Activated CD4-positive, alpha-beta memory T cell treated with anti-CD3 and anti-CD28 coated beads, Interleukin-2, amount 10 ng/mL, durations not matched to agents 7 days and 5 days (primary cell): ENCODE measurements at places on chromosomes 3 and 15.
A peak's percentile ranks its signal among the peaks of the same experiment; 100 is the strongest.

DNA sequence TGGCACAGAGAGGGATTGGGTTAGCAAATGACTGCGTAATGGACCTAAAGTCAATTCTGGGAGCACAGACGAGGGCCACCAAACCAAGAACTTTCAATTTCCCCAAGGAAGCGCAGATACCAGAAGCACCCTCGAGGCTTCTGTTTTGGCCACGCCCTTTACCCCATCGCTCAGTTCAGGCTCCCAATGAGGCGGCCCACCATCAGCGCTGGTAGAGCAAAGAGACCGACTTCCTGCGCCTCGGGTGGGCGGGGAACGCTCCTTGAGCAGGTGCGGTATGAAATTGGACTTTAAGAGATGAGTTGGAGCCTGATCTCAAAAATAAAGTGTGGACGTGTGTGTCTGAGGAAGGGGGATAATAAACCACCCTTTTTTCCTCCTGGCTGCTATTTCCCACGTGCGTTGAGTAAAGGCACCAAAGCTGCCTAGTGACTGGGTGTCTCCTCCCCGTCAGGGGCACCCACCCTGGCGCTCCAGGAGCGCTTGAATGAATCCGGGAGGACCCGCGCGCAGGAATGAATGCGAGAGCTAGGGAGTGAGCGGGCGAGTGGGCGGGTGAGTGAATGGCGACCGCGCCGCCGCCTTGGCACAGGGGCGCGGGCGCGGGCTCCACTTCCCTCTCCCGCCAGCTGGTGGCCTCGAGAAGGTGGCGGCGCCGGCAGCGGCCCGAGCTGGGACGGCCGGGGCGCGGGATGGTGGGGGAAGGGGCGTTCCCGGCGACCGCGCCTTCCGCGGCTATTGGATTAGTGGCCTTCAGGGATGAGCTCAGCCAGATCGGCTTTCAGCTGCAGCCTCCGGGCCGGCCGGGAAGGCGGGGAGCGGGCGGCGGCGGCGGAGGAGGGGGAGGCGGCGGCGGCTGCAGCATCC is at the start of gene SPSB4:
SPSB4 (plus strand) TSS at position 772 of the 867 bp plus-strand sequence. CDS start 14,758 bp downstream, outside the sequence.
- H3K4me1 ChIP-seq = peaks cover 14% of the 10 kb centered on the region
- H3K27me3 ChIP-seq = peaks cover 73% of the 10 kb centered on the region
- H3K36me3 ChIP-seq = no peaks in the 10 kb centered on the region
- H3K27ac ChIP-seq = no peak within 1 kb of the TSS
- H3K4me3 ChIP-seq = peak within 1 kb of the TSS; percentile 52
- DNase-seq = no peak

DNA sequence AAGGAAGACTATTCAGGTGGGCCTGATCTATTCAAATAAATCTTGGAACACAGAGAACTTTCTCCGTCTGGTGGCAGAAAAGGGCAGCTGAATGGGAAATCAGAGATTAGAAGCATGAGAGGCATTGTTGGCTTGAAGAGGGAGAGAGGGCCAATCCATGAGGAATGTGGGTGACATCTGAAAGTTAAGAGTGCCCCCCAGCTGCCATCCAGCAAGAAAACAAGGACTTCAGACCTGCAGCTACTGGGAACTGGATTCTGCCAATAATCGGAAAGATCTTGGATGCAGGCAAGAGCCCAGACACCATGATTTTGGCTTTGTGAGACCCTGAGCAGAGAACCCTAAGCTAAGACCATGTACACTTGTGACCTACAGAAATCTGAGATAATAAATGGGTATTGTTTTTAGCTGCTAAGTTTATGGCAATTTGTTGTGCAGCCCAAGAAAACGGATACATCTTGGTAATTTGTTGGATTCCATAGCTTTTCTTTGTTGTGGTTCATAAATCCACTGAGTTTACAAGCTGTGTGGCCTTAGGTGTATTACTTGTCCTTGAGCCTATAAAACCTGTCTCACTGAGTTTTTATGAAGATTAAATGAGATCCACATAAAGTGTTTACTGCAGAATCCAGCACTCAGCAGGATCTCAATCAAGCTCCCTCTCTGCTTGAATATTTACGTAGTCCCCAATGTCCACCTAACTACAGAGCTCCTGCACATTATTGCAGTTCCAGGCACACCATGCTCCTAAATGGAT is 82.1 kb upstream of the PRTG start:
- no peaks in the 10 kb centered on the region for H3K36me3 ChIP-seq
- H3K4me1 ChIP-seq = peaks cover 23% of the 10 kb centered on the region
- no peak overlapping the region for H3K27ac ChIP-seq

DNA sequence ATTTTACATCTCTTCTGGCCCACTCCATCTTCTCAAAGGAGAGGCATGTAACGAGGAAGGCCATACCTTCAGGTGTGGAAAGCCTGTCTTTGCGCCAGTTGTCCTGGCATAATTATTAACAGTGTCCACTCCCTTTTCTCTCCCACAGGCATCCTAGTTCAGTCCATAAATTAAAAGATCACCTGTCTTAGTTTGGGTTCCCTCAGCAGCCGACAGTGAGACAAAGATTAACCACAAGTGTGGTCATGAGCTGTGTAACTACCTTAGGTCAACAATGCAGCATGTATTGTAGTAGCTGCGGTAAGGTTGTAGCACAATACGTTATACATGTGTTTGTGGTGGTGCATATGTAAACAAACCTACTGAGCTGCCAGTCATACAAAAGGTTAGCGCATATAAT is 103.3 kb upstream of the GALNT15 start:
- no peak overlapping the region for H3K27ac ChIP-seq
- H3K4me3 ChIP-seq = no peak overlapping the region
- H3K4me1 ChIP-seq = no peaks in the 10 kb centered on the region
- peaks cover 3% of the 10 kb centered on the region for H3K27me3 ChIP-seq

DNA sequence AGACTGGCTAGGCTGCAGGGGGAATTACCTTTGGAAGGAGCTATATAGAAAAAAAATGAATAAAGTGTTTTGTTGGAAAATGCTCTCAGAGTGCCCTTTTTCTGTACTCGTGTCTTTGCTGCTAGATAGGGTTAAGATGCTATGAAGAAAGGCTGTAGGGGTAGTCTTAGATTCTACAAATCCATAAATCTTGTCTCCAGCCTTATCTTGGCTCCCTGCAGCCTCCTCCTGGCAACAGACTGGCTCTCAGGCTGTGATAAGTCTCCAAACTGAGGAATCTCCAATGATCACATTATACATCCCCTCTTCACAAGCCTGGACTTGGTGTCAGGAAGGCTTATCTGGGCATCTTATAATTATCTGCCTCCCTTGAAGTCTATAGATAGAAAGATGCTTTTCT is 9.3 kb downstream of the LPCAT4 start:
- H3K27ac ChIP-seq = no peak overlapping the region
- H3K4me3 ChIP-seq = no peak overlapping the region
- DNase-seq = no peak
- peaks cover 6% of the 10 kb centered on the region for H3K4me1 ChIP-seq
- H3K27me3 ChIP-seq = no peaks in the 10 kb centered on the region

DNA sequence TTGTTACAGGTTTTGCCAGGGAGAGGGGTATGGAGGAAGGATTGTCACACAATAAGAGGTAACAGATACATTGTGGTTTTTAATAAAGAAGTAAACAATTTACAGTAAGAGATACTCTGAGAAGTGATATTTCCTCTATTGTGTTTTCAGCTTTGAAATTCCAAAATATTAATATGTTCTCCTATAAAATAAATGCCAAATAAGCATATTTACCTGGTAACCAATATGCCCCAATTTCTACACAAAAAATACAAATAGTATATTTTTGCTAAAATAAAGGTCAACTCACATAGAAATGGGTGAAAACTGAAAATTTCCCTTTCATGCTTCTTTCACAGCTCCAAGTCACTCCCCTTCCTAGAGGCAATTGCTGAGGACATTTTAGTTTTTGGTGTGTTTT is 437.4 kb upstream of the UBE2E2 start:
- H3K4me3 ChIP-seq = no peak overlapping the region
- H3K27ac ChIP-seq = no peak overlapping the region
- no peaks in the 10 kb centered on the region for H3K36me3 ChIP-seq
- no peak for DNase-seq
- H3K27me3 ChIP-seq = no peaks in the 10 kb centered on the region
- no peaks in the 10 kb centered on the region for H3K4me1 ChIP-seq

DNA sequence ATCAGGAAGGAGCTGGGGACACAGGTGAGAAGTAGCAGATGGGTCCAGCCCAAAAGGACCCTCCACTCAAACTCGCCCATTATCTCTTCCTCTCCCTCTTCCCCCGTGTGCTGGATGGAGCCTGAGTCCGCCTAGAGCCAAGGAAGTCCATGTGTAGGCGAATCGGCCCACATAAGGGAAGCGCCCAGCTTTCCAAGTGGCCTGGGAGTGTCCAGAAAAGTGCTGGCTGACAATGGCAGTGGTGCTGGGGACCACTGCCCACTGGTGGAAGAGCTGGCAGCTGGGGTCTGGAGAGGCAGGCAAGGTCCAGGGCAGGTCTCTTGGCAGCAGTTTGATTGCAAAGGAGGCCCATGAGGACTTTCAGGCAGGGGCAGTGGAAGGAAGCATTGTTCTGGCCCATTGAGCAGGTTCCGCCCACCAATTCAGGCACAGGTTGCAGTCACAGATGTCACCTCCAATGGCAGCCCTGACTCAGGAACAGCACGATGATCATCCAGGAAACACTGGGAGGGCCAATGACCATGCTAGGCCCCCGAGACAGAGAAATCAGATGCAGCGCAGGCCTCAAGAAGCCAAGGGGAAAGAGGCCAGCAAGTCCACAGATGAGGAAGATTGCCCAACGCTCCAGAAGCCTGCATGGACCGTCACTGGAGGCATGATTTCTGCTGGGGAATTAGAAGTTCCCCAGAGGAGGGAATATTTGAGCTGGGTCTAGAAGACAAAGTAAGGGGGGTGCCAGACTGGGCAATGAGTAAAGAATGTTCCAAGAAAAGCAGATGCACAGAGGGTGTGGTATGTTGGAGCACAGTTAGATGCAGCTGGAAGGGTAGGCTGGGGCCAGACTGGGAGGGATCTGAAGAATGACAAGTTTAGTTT is 3.0 kb downstream of the MFGE8 start:
- no peak for DNase-seq
- H3K27ac ChIP-seq = no peak overlapping the region
- H3K4me1 ChIP-seq = peaks cover 24% of the 10 kb centered on the region
- H3K4me3 ChIP-seq = no peak overlapping the region

DNA sequence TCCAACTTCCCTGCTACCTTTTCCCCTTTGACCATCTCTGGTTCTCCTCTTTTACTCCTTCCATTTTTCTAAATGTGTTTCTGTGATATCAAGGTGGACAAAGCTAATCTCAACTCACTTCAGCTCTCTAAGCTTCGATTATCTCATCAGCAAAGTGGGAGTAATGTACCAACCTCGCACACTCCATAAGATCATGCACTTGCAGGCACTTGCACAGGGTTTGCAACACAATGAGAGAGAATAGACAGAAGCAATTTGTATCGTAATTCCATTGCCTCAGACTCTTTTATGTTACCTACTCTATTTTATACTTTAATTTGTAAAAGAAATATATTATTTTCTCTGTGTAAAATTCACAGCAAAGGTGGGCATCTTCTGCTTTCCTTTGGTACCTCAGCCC is 7.0 kb upstream of the POLQ start:
- no peak overlapping the region for H3K4me3 ChIP-seq
- DNase-seq = no peak
- peaks cover 7% of the 10 kb centered on the region for H3K27me3 ChIP-seq

DNA sequence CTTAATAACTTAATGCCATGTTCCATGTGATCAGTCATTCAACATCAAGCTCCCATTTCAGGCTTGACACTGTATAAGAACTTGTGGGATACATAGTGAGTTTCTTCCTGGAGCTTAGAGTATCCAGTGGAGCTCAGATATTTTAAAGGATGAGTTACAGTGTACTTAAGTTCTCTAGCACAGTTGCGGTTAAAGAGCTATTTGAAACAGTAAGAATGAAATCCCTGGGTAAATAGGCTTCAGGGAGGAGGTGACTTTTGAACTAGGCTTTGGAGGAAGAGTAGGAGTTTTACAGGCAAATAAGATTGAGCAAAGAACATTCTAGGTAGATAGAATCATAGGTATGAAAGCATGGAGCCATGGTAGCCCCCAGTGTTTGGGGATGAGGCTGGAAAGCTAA is 3.8 kb downstream of the ZNF592 start:
- H3K36me3 ChIP-seq = peaks cover 52% of the 10 kb centered on the region
- DNase-seq = no peak
- H3K27ac ChIP-seq = no peak overlapping the region
- H3K4me3 ChIP-seq = no peak overlapping the region
- H3K4me1 ChIP-seq = peaks cover 64% of the 10 kb centered on the region
- no peaks in the 10 kb centered on the region for H3K27me3 ChIP-seq

GRCh38 chr15:65939901-65940617 is 70.8 kb downstream of the RAB11A start:
- H3K4me1 ChIP-seq = peaks cover 20% of the 10 kb centered on the region
- H3K4me3 ChIP-seq = no peak overlapping the region
- no peak for DNase-seq
- H3K36me3 ChIP-seq = no peaks in the 10 kb centered on the region

GRCh38 chr15:97084650-97085049 is 754.1 kb downstream of the NR2F2 start:
- H3K27me3 ChIP-seq = no peaks in the 10 kb centered on the region
- H3K36me3 ChIP-seq = no peaks in the 10 kb centered on the region
- no peak for DNase-seq
- no peak overlapping the region for H3K27ac ChIP-seq
- H3K4me3 ChIP-seq = no peak overlapping the region
- no peaks in the 10 kb centered on the region for H3K4me1 ChIP-seq

DNA sequence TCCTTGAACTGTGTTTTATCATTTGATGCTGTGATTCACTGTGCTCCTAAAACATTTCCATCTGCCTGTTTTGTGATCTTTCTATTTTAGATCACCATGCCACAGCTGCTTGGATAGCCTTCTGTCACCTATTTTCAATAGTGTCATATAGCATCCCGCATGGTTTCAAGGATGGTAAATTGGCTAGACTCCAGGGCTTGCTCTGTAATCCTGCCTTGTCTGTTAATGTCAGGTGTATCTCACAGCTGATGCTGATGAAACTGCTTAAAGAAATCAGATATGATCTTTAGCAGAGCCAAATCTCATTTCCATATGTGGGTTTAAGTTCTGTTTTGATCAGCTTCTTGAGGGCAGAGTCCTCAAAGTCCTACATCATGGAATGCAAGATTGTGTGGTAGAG is 182.2 kb downstream of the UBE2E2 start:
- DNase-seq = no peak
- no peak overlapping the region for H3K4me3 ChIP-seq
- H3K36me3 ChIP-seq = no peaks in the 10 kb centered on the region
- H3K27me3 ChIP-seq = no peaks in the 10 kb centered on the region

DNA sequence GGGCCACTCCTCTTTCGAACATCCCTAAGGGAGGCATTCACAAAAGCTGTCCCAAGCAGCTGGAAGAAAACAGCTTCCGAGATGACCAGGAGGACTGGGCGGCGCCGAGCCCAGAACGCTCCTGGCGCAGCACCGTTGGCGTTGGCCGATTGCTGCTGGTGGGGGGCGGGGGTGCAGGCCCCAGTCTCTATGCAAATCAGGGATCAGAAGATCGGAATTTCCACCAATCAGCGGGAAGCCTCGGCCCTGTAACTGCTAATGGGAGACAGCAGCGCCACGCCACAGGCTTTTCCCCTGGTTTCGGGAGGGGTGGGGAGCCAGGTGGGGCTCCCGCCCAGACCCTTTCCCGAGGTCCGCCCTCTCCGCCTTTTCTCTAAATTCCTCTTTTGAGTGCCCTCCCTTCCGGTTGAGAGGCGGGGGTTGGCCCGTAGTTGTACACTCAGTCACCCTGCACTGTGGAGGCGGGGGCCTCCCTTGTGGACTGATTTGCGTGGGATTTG is 27.0 kb downstream of the HMCES start:
- no peak overlapping the region for H3K27ac ChIP-seq
- no peaks in the 10 kb centered on the region for H3K27me3 ChIP-seq
- peaks cover 29% of the 10 kb centered on the region for H3K4me1 ChIP-seq
- no peak overlapping the region for H3K4me3 ChIP-seq
- no peak for DNase-seq
- H3K36me3 ChIP-seq = peaks cover 41% of the 10 kb centered on the region
